ENCODE measurements at places on chromosomes 16 and 17. TPM values are rescaled to one million over a fixed set of nuclear protein-coding genes. Genes with fewer than 3 reads are reported as not detected.

GPR179 gene
- total RNA-seq: 0.01 TPM

NXPH3 gene
- 0.39 TPM for total RNA-seq

SLC9A5 gene
- 1.7 TPM for total RNA-seq

BAHCC1 gene
- 12.9 TPM for total RNA-seq

EXOC3L1 gene
- total RNA-seq: 0.27 TPM

CCL7 gene
- not detected for total RNA-seq

ZDHHC7 gene
- total RNA-seq: 66.7 TPM

NAGS gene
- total RNA-seq: 1.1 TPM

SDR42E2 gene
- total RNA-seq: not detected

AURKB gene
- total RNA-seq: 152 TPM

GSE1 gene
- 18.2 TPM for total RNA-seq

KRT27 gene
- not detected for total RNA-seq

FLII gene
- 277 TPM for total RNA-seq

PHOSPHO1 gene
- total RNA-seq: 0.97 TPM

KRTAP9-8 gene
- total RNA-seq: not detected

FMNL1 gene
- total RNA-seq: 38.6 TPM

IQCK gene
- total RNA-seq: 10.6 TPM

AXIN2 gene
- 0.83 TPM for total RNA-seq

DHRS7C gene
- total RNA-seq: not detected

USP31 gene
- total RNA-seq: 13.1 TPM

TMEM204 gene
- total RNA-seq: not detected

CMTM2 gene
- not detected for total RNA-seq

LYRM9 gene
- total RNA-seq: 2.1 TPM

KCTD19 gene
- not detected for total RNA-seq

SLC5A11 gene
- 0.42 TPM for total RNA-seq

IGSF6 gene
- not detected for total RNA-seq

NOL3 gene
- total RNA-seq: 75.8 TPM

CD300LF gene
- not detected for total RNA-seq

SPATA32 gene
- 0.11 TPM for total RNA-seq

TMEM220 gene
- total RNA-seq: 3.9 TPM

TBC1D3K gene
- not detected for total RNA-seq

KCNJ12 gene
- 1.4 TPM for total RNA-seq

HOXB9 gene
- total RNA-seq: 7.8 TPM

OR4D1 gene
- not detected for total RNA-seq

SULT1A3 gene
- 12.4 TPM for total RNA-seq

SPNS2 gene
- 9.5 TPM for total RNA-seq

BEAN1 gene
- 3.8 TPM for total RNA-seq

COG8 gene
- total RNA-seq: 27.0 TPM

CACNG3 gene
- total RNA-seq: not detected
